ENCODE measurements at places on chromosomes 12 and 14.

DNA sequence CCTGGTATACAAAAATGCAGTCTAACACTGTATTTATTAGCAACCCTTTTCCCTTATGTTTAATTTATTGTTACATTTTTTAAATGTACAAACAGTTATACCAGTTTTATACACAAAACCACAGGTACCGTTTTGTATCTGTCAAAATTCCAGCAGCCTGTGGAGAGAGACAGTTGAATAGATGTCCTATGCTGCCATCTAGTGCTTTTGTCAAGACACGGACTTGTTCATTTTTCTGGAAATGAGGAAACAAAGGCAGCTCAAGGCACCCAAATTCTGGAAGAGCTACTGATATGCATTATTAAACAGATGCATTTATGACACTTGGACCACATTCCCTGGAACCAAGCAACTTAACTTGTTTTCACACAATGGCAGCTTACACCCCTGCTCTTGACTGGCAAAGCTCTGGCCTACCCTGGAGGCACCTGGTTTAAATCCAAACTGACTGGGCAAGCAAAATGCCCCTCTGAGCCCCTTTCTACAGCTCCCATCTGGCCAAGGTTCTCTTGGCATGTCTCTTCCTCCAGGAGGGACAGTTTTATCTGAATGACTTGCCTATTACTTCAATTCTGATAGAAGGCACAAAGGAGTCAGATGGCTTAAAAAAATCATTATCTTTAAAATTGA, 286.9 kb upstream of the PRKD1 start:
- DNase-seq: no peak

GRCh38 chr14:89206389-89207031, 210.5 kb downstream of the FOXN3 start:
- no peak for DNase-seq

- DNase-seq: no peak
Measured at GRCh38 chr12:1859643-1860042, 39.3 kb downstream of the LRTM2 start.

DNA sequence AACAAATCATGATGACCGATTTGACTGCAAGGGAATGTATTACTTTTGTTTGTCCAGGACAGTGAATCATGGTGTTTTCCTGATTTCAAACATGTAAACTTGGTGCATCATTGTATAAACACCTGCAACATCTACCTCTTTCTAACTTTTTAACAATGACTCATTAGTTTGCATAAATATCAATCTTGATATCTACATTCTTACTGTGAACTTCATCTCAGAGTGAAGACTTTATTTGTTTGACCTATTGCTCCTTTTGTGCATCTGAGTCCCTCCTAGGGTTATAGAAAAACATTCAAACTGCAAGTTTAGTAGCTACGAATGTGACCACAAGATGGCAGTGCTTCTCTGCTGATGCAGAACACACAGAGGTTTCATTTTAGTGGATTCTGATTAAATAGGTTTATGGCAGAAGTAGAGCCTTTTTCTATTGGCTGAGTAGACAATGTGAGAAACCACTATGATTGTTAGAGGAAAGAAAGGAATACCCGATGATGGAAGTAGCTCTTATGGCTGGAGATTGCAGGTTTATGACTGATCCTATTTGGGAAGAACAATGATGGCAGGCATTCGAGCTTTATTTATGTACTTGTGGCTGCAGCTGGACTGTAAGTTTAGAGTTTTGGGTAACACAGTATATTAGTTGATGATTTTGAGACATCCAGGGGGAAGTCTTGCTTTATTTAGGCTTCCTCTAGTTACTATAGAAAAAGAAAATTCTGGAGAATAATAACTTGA, 244.2 kb upstream of the OR4E1 start:
- peak; percentile 30 for DNase-seq

GRCh38 chr12:105916760-105917039, 222.1 kb downstream of the NUAK1 start:
- DNase-seq: no peak

GRCh38 chr14:90544971-90545370, 148.1 kb downstream of the CALM1 start:
- no peak for DNase-seq

- DNase-seq: no peak
Measured at GRCh38 chr12:30792085-30792484, 37.3 kb upstream of the CAPRIN2 start.

DNA sequence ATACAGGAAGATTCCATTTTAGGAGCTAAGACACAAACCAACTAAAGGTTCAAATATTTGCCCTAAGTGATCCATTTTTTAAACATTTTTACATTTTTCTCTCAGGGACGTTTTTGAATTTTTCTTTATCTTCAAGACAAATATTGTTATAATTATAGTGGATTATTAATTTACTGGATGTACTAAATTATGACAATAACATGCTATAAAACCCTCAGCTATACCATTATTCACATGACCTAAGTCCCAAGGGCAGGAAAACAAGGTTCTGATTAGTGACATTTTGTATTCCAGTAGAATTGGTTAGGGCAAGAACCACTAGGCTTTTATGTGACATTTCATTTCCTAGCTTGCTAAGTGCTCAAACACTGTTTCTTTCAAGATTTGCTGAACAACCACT, 16.5 kb upstream of the FBLN5 start:
- DNase-seq: no peak

DNA sequence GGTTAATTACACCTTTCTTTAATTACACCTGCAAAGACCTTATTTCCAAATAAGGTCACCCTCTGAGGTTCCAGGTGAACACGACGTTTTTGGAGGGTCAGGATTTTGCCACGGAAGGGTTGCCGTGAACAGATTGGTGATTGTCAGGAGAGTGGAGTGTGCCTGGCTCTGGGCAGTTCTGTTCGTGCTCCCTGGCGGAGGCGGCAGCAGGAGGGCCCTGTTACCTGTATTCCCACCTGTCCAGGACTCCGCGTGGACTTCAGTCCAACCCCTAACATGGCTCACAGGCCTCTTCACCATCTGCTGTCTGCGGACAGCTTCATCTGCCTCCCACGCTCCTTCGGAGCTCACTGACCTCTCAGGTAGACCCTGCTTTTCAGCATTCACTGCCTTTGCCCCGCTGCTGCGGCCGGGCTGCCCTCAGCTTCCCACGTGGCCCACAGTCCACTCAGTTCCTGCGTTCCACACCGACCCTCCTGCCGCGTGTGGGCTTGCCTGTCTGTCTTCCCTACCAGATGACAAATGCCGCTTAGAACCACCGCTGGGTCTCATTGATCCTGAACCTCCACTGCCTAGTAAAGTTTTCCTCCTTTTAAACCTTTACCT, 187.5 kb upstream of the DIO3 start:
- no peak for DNase-seq

DNA sequence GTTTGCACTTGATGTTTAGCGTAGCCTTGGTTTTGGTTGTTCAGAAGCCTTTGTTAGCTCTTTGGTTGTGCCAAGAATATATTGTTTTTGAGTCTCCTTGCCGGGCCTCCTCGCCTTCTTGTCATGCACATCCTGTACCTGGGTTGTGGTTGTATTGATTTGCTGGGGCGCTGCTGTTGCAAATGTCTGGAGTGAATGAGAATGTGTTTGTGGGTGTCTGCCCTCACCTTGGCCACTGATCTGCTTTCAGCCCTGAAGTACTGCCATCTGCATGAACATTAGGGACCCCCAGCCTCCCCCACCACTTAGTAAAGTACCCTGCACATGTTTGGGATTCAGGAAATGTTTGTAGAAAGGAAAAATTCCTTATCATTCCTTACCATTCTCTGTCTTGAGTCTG, 16.5 kb downstream of the PRKCH start:
- no peak for DNase-seq

DNA sequence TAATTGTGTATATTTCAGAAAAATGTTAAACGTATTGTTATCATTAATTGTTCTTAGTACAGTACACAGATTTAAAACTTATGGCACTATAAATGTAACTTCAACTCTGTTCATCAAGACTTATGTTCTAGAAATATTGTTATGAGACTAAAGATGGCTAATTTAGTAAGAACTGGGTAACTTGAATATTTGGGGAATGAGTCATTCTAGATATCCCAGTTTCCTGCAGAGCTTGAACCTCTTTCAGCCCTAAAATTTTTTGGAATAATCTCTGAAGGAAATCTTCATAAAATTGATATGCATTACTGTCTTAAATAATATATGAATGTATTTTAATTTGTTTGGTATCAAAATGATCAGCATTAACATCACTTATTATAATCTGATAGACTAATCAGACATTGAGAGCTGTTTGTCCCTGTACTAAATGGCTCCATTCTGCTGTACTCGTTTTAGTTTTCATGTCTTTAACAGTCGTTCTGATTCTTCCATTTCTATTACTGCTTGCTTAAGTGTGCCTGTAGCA, 87.1 kb downstream of the VEZT start:
- no peak for DNase-seq

Measured in hippocampal formation (tissue), 2 donors.